MV-4-11 (cell line): ENCODE measurements at places on chromosomes 13 and 19.

GRCh38 chr13:41054212-41054877 lies 7.0 kb upstream of the WBP4 start:
- peak; percentile 57 for DNase-seq

- DNase-seq: no peak
Observed at GRCh38 chr13:57823704-57824103, 192.2 kb downstream of the PCDH17 start.

DNA sequence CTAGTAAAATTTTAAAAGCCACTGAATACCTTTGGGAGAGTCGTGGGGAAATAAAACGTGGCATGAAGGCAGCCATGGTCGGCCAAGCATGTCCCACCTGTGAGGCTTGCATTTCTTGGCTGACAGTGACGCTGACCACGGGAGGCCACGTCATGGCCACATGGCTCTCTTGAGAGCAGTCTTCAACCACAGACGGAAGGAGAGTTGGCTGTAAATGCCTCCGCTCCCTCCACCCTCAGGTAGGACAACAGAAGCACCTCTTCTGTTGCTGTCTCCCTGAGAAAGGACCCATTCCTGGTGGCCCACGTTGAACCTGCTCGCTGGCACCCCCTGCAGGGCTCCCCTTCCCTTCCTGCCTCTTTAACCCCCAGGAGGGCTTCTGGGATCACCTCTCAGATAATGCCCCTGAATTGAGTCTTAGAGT lies 10.6 kb upstream of the LRRC25 start:
- peak; percentile 24 for DNase-seq

DNA sequence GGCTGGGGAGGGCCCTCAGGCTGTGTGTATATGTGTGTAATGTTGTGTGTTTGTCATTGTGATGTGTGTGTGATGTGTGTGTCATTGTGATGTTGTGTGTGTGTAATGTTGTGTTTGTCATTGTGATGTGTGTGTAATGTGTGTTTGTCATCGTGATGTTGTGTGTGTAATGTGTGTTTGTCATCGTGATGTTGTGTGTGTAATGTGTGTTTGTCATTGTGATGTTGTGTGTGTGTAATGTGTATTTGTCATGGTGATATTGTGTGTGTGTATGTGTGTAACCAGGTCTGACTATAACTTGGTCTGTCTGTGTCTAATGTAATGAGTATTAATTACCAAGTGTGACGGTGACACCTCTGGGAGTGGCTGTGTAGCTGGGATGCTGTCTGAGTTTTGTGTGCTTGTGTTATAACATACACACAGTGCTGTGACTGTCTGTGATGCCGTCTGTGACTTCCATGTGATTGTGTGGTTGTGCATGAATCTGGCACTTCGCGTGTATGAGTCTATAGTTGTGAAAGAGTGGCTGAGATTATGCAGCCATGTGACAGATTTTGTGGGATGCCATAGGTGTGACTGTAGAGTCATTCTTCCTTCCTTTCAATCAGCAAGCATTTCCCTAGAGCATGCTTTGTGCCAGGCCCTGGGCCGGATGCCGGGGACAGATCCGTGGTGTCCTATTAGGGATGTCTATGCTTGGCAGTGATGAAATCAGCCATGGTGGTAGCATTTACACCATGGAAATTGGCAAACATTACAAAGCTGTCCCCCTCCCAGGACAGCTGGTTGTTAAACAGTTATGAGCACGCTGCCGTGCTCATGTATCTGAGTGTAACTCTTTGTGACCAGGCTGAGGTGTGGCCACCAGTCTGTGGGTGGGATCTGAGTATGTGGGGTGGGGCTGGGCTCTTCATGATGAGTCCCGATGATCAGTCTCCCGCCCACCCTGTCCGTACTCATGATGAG lies 6.4 kb downstream of the TNFSF14 start:
- peak; percentile 38 for DNase-seq

DNA sequence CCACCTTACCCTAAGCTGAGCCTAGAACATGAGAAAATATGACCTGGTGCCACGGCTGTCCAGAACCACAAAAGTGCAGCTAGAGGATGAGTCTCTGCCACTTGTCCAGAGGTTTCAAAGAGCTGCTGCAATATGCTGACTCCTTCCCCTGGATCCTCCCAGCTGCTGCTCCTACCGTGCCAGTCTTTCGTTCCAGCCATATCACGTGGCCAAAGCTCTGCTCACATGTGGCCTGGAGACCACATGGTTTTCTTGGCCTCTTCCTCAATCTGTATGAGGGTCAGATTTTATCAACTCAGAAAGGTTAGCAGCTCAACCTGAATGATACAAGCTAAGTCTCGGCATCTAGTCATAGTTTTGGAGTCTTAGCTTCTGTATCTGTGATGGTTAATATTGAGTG lies 3.2 kb upstream of the SACS start:
- DNase-seq: no peak

DNA sequence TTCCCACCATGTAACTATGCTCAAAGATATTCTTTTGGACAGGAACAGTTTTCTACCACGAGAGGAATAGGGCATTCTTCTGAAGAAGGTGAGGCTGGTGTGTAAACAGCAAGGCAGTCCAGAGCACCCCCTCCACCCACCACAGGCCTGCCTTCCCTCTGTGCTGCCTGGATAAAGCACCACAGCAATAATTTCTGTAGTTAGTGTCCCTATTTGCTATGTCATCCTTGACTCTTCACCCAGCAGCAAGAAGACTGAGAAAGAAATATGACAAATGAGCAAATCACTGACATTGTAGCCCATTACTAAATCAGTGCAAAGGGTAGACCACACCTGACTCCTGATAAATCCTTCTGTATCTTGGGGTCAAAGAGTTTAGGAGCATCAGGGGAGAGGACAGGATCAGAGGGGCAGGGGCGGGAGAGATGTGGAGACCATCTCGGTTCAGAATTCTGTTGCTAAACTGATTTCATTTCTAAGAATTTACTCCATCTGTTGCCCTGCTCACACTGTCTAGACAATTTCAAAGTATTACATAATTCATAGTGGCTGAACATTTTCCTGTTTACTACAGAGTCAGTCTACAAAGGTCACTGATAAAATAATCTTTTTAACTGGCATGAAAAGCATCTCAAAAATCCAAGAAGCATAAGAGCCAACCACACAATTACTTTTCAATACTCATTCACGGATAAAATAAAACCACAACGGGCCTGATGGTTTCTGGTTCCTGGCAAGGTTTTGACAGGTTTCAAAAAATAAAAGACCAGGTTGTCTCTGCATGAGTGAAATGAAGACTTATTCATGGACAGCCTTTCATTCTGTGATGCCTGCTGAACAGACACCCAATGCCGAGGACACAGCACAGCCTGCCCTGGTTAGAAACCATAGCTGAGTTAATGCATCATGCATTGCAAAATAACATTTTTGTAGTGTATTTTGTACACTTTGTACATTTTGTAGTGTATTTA lies 88.4 kb upstream of the IRS2 start:
- DNase-seq: no peak

DNA sequence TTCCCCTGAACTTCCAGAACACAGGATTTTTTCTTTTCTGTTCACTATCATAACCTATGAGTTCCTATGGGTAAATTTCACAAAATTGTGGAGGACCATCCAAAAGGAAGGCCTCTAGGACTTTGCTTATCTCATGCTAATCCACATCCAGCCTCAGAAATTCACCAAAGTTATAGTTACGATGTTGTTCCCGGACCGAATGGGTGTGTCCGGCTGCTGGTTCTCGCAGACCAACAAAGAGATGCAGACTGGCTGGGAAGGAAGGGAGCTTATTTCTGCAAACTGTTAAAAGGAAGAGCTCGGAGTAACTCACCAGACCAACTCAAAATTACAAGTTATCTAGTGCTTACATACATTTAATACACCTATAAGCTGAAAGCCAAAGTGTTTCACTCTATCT lies 882.9 kb upstream of the SPRY2 start:
- DNase-seq: no peak

DNA sequence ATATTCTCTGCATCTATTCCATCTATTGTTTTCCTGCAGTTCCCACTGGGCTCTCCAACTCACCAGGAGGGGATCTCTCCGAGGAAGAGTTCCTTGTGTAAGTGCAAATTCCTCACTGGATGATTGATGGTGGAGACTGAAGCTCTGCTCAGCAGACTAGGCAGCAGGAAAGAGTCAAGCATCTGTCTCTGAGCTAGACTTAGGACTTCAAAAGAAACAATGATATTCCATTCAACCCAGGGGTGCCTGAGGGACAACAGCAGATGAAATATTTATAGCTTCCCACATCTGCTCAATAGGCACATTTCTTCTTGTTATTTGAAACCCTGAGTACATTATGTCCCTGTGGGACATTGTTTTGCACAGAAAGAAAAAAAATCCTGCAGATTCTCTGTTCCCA lies at the start of the genes OR7A5 and OR7C1:
Gene OR7A5 (minus strand): TSS at position 175 of the 400 bp plus-strand sequence. CDS start 6,944 bp downstream, outside the sequence.
Gene OR7C1 (minus strand): TSS at position 175 of the 400 bp plus-strand sequence. CDS start 35,049 bp downstream, outside the sequence.
- DNase-seq: no peak

GRCh38 chr19:52297601-52298364 lies 814 bp downstream of the ZNF480 start:
- no peak for DNase-seq

DNA sequence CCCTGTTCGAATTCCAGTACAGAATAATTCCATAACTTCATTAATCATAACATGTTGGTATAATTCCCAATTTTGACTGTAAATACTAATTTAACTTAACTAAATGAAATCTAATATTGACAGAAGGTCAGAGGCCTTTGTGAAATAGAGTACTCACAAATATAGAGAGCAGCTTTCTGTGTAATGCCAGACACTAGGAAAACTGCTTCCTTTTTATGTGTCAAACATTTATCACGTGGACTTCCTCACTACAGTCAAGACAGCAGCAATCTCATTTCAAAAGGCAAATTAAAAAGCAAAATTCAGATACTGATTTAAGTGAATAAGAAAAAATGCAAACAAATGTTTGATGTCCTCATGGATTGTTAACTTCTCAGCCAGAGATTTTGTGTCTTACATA lies 13.1 kb downstream of the ITM2B start:
- no peak for DNase-seq
